ENCODE measurements at places on chromosomes 4 and X.

- no peak for DNase-seq
Observed at GRCh38 chrX:37332987-37333658, 16.0 kb upstream of the PRRG1 start.

DNA sequence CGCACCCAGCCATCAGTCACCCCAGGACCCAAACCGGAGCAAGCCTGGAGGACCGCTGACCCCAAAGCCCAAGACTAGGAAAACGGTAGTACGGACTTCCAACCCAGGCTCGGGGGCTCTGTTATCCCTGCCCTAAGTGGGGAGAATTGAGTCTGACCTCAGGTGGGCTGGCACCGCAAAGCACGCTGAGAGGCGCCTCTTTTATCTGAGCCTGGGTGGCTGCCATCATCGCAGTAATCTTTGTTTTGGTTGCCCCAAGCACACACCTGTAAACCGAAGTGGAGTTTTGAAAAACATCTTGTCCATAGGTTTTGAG, 894 bp upstream of the SH3RF1 start:
- no peak for DNase-seq

GRCh38 chr4:11198516-11199305, 230.0 kb downstream of the HS3ST1 start:
- no peak for DNase-seq

DNA sequence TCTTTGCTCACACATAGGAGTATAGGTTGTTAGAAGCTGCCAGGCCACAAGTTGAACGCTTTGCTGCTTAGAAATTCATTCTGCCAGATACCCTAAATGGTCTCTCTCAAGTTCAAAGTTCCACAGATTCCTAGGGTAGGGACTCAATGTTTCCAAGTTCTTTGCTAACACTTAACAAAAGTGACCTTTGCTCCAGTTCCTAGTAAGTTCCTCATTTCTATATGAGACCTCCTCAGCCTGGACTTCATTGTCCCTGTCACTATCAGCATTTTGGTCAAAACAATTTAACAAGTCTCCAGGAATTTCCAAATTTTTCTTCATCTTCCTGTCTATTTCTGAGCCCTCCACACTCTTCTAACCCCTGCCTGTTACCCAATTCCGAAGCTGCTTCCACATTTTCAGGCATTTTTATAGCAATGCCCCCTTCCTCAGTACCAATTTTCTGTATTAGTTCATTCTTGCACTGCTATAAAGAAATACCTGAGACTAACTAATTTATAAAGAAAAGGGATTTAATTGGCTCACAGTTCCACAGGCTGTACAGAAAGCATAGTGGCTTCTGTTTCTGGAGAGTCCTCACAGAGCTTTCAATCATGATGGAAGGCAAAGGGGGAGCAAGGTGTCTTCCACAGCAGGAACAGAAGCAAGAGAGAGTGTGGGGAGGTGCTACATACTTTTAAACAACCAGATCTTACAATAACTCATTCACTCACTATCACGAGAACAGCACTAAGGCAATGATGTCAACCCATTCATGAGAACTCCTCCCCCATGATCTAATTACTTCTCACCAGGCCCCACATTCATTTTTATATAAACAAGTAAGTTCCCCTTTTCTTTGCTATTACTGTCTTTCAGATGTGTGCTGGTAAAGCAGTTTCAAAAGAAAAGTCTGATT, 11.5 kb upstream of the TLR1 start:
- no peak for DNase-seq

DNA sequence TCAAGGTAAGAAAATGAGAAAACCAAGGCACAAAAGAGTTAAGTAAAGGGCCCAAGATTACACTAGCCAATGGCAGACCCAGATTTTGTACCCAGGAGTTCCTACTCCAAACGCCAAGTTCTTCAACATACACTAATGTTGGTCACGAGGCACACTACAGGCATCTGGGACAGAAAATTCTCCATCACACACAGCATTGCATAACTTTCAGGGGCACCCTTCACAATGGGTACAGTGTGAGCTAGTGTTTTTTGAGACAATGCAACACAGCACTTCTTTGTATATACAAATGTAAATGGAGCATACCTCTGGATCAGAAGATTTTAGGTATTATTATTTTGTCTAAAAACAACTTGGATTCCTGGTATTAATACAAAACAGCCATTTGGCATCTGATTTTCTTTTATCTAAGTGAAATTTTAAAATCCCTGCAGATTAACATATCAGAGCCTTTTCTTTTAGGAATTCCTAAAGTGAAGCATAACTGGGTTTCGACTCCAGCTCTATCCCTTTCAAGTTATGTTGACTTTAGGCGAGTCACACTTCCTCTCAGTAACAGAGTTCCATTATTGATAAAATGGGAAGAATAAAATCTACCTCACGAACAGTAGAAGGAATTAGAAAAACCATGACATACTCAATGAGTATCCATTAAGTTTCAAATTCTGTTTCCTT, 41.1 kb downstream of the ADGRA3 start:
- peak; percentile 62 for DNase-seq

- no peak for DNase-seq
Observed at GRCh38 chr4:146202665-146203064, 11.7 kb upstream of the REELD1 start.
